ENCODE measurements at places on chromosomes 12 and 14. TPM values are rescaled to one million over a fixed set of nuclear protein-coding genes. Genes with fewer than 3 reads are reported as not detected.

The CHGA gene
- not detected for total RNA-seq

The CYP46A1 gene
- 2.8 TPM for total RNA-seq

The LRP1-AS gene
- not detected for total RNA-seq

The RNASE3 gene
- not detected for total RNA-seq

The DNM1L gene
- total RNA-seq = 67.0 TPM

The DEPDC4 gene
- 1.6 TPM for total RNA-seq

The RARG gene
- total RNA-seq = 21.7 TPM

The SMIM41 gene
- total RNA-seq = not detected

The TAS2R10 gene
- 1.1 TPM for total RNA-seq

The PDE3A gene
- 27.9 TPM for total RNA-seq

The BMP4 gene
- 3.4 TPM for total RNA-seq

The SIX6 gene
- total RNA-seq = not detected

Data from chondrocyte (in vitro differentiated cells).